ENCODE measurements at places on chromosomes 7 and 10.

- no peak for DNase-seq
Observed at GRCh38 chr7:108049962-108050361, 47.0 kb upstream of the LAMB1 start.

DNA sequence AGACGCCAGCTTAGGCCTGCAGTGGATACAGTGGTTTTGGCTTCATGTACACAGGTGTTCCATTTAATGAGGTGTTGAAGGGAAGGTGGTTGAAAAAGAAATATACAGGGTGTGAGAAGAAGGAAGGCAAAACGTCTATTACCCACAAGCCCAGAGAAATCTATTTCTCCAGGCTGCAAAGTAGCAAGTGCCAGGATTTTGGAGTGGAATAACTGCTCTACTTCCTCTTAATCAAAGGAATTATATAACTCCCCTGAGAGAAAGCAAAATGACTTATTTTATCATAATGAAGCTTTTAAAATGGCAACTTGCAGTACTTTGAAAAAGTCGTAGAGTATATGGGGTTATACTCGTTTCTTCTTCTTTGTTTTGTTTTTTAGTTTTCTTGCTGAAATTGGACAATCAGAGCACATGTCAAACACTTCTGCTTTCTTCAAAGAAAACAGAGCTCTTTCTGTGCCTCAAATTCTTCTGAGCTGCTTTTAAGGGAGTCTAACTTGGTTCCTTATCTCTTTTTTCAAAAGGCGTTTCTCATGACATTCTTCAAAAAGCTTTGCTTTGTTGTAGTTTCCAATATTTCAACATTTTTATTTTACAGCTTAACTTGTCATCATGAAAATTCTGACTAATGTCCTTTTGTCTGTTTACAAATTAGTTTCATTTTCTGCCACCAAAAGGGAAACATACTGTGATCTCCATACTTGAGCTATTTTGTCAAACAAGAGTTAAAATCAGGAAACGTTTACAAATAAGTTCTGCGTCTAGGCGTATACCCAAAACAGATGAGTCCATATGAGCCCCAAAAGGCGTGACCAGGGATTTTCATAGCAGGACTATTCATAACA is 289.7 kb downstream of the FRMD4A start:
- no peak for DNase-seq

GRCh38 chr10:49265885-49266284 is 33.1 kb upstream of the C10orf71 start:
- no peak for DNase-seq

DNA sequence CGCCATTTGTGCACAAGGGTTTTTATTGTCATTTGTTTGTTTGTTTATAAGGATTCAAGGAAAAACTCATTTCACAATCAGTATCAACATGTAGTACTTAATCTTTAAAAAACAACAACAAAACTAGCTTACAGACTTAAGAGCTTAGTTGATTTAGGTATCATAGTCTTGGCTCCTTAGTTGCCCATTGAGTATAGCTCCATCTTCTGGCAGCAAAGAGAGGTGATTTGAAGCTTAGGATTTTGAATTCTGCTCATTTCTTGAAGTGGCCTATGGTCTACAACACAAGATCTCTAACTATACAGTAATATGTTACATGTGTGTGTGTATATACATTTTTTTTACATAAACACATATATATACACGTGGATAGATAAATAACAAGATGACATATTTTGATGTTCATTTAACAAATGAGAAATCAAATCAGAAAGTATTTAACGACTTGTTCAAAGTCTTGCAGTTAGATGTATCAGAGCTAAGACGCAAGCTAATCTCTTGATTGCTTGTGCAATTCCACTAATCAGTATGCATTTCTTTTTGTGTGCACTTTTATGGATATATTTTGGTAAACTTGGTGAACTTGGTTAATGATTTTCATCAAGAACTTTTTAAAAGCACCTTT is 307.3 kb downstream of the CAMK1D start:
- no peak for DNase-seq

- no peak for DNase-seq
Observed at GRCh38 chr10:91162050-91162494, 58.4 kb upstream of the PCGF5 start.

GRCh38 chr10:62759599-62760175 is 44.8 kb upstream of the ADO start:
- no peak for DNase-seq

DNA sequence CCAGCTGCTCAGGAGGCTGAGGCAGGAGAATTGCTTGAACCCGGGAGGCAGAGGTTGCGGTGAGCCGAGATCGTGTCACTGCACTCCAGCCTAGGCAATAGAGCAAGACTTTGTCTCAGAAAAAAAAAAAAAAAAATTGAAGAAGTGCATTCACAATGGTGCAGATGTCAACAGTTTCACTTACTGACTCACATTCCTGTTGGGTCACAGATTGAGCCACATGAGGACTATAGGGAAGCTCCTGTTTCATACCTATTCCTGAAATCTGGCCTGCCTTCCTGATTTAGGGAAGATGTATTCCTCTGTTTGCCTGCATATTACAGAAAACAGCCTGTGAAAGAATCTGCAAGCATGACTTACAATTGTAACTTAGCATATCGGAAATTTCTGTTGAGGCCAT is 78.2 kb downstream of the AKR1C4 start:
- no peak for DNase-seq

DNA sequence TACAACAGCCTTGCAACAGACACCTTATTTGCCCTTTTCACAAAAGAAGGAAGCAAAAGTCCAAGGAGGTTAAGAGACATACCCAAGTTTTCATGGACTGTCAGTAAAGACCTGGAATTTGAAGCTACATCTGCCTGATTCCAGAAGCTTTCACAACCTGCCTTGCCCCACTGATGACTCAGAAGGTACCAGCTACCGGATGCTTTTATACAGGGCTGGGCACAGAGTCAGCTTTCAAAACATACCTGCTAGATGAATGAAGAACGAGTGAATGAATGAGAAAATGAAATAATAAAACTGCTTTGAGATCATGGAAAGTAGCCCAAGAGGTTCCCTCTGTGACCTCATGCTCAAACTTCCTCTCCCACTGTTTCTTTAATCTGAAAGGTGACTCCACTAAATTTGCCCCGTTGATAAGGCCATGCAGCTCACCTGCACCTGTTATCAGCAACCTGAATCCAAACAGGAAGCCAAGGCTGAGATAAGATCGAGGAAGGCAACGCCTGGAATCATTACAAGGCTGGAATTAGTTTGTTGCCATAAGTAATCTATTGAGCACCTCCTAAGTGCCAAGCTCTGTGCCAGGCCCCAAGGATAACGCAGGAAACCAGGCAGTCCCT is 151.5 kb downstream of the WDR11 start:
- no peak for DNase-seq

GRCh38 chr7:142771353-142771723 is 568 bp downstream of the PRSS2 start:
- no peak for DNase-seq

DNA sequence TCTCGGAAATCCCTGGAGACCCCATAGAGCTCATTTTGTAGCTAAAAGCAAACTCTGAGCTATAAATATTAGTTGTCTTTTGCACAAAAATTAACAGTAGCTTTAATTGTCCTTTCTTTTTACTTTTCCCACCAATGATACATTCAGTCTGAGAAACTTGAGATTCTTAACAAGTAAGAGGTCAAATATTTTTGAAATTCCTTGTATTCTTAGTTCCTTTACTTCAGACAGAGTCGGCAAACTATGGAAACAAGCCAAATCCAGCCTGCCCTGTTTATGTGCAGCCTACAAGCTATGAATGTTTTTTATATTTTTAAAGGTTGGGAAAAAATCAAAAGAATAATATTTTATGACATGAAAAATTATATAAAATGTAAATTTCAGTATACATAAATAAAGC is 146.6 kb downstream of the CTNNA3 start:
- no peak for DNase-seq

DNA sequence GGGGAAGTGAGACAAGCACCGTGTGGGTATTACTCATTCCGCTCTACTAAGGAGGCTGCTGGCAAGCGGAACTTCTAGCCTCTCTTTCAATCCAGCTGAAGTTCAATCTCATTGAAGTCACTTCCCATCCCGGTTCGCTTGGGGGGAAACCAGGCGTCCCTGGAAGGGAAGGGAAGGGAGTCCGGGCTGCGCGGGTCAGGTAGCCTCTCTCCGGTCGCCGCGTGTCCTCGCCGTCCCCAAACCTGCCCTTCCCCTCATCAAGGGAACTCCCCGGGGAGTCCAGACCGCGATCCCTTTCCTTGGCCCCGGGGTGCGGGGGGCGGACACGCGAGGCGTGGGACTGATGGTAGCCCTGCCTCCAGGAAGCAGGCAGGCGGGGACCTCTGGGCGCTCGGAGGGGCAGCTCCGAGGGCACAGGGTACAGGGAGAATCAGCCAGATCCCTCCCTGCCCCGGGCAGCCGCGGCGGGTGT is 598 bp upstream of the ZEB1 start:
- peak; percentile 66 for DNase-seq

DNA sequence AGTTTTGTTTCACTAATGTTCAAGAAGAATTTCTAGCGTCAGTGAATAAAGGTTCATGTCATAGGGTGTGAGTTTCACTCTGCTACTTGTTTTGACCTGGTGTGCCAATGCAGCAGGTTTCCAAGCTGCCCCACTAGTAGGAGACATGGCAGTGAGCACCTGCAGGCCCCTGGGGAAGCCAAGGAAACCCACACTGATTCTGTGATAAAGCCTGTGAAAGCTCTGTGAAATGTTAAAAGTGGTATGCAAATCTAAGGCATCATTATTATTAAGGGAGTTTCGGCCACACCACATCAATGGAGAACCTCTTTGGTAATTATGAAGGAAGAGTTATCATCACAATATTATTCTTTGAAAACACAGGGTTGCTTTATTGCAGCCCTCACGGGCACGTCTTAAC is 46.4 kb downstream of the ABCB5 start:
- no peak for DNase-seq

DNA sequence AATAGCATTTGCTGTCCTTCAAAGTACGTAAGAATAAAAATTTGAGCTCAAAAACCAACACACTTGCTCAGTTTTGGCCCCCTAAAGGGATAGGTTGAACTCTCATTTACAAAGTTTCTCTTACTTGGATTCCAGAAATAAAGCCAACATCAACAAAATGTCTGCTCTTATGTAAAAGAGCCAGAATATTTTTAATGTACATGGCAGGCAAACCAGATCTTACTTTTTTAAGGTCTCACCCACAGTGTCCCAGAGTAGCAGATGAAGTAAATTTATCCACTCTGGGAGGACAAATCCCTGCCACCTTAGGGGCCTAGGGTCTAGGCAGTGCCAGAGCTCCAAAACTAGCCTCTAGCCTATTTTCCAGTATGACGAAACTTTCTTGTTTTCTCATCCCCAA is 159.6 kb downstream of the SKAP2 start:
- no peak for DNase-seq

DNA sequence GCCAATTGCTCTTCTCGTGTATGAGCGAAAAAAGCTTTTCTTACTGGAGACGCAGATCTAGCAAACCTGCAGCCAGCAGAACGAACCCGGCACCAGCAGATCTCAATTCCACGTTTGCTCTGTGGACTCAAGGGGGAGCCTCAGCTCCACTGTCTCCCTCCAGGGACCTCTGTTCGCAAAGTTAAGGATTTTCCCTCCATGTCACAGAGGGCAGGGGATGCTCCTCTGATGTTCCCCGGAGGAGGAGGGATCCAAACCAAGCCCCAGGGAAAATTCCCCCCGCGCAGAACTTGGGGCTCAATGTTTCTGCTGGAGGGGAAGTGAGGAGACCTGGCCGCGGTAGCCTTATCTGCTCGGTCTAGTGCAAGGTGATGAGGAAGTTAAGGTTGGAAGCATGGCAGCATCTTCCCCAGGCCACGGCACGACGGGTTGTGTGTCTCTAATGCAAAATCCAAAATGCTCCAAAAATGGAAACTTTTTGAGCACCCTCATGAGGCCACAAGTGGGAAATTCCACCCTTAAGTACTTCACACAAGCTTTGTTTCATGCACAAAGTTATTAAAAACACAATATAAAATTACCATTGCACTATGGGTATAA is 9.0 kb downstream of the IQCE start:
- DNase-seq: no peak

GRCh38 chr7:92845736-92846135 is 9.4 kb upstream of the CDK6 start:
- no peak for DNase-seq

GRCh38 chr10:73802276-73802991 is 9.0 kb downstream of the NDST2 start:
- no peak for DNase-seq

GRCh38 chr7:41998041-41998440 is 239.0 kb downstream of the GLI3 start:
- no peak for DNase-seq

- DNase-seq: no peak
Observed at GRCh38 chr10:86373251-86373650, 6.7 kb upstream of the GRID1 start.

DNA sequence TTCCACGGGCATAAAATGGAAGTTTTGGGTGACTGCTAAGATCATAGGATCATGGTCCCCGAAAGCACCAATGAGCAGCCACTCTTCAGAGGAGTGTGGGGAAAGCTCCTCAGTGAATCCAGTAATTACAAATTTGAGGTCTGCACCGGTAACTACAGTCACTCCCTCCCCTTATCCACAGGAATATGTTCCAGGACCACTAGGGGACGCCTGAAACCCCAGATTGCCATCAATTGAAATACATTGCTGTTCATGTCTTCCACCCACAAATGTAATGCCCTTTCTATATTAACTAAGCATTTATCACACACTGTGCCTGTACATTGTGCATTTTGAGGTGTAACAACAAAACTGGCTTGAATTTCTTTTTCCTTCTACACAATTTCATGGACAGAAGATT is 447.9 kb upstream of the PFKP start:
- no peak for DNase-seq

DNA sequence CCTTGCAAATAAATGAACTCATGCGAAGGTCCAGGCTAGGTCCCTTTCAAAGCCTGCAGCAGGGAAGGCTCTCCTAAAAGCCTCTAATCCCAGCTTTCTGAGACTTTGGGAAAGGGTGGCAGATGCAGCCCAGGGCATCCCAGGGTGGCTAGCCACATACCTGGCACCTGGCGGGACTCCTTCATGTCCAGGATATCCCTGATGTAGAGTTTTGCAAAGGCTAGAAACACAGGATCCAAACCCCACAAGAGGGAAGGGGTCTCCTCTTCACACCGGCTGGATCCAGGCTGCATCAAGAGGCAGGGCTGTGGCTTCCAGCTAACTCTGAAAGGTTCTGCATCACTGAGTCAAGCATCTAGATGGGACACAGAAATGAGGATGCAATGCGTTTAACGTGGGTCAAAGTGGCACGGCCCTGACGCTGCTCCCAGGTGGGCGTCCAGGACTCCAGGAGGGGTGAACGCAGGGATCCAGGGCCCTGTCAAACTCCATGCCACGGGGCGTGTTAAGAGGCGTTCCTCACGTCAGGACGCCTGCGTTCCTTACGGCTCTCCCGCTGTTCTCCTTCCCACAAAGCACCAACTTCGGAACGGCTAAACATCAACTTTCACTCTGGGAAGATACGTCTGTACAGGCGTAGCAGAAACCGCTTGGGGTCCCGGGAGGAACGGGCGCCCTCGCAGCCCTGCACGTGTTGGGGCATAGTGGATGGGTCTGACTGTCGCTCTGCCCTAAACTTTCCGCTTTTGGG is 507 bp downstream of the STN1 start:
- no peak for DNase-seq

GRCh38 chr7:72538856-72539255 is 126.7 kb upstream of the CALN1 start:
- DNase-seq: no peak

GRCh38 chr10:71159892-71160291 is 52.5 kb upstream of the UNC5B start:
- DNase-seq: no peak

Data from activated T-cell treated with anti-CD3 and anti-CD28 coated beads for 24 hours (primary cell).